ENCODE measurements at places on chromosomes 3 and 15.

DNA sequence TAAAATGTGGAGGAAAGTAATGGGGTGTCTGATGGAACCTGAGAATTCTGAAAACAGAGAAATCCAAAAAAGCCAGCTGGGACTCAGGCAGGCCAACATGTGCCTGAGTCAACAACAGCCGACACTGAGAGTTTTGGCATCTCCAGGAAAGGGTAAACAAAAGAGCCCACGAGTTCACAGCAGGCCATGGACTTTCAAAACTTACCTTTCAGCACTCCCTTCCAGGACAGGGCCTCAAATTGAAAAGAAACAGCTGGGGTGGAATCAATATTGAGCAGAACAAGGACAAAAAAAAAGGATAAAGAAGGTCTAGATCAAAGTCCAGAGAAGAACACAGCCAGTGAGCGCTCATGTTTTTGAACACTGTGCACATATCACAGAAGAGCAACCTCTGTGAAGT, 735.4 kb upstream of the GRM7 start:
- DNase-seq, result no peak

GRCh38 chr3:157921811-157922210, 184.4 kb downstream of the SHOX2 start:
- no peak for DNase-seq

GRCh38 chr3:153885359-153885758, 235.8 kb upstream of the ARHGEF26 start:
- DNase-seq, result no peak

- DNase-seq, result no peak
Observed at GRCh38 chr3:172625404-172625803, 85.5 kb downstream of the NCEH1 start.

DNA sequence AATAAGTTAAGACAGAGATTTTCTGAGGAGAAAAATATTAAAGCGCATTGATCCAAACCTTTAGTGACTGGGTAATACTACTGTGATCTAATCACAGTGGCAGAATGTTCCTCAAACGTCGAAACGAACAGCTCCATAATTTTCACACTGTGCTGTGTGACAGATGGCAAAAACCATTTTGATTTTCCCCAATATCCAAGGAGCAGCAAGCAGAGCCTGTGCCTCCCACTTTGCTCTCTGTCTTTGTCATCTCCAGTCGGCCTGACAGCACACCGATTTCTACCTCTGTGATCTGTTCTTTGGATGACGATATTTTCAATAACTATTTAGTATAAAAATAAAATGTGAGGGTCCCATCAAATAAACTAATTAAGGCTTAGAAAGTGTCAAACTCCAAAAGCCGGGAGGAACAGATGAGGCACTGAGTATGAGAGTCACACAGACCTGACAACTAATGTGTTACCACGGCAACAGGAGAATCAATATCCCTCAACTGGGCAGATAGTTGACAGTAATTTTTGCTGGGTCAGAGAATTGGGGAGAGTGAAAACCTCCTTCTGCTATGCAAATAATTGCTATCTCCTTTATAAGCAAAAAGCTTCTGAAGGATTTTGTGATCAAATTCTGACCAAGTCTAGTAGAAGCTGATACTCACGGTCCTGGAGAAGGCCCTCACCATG, 489.1 kb upstream of the CFAP20DC start:
- no peak for DNase-seq

DNA sequence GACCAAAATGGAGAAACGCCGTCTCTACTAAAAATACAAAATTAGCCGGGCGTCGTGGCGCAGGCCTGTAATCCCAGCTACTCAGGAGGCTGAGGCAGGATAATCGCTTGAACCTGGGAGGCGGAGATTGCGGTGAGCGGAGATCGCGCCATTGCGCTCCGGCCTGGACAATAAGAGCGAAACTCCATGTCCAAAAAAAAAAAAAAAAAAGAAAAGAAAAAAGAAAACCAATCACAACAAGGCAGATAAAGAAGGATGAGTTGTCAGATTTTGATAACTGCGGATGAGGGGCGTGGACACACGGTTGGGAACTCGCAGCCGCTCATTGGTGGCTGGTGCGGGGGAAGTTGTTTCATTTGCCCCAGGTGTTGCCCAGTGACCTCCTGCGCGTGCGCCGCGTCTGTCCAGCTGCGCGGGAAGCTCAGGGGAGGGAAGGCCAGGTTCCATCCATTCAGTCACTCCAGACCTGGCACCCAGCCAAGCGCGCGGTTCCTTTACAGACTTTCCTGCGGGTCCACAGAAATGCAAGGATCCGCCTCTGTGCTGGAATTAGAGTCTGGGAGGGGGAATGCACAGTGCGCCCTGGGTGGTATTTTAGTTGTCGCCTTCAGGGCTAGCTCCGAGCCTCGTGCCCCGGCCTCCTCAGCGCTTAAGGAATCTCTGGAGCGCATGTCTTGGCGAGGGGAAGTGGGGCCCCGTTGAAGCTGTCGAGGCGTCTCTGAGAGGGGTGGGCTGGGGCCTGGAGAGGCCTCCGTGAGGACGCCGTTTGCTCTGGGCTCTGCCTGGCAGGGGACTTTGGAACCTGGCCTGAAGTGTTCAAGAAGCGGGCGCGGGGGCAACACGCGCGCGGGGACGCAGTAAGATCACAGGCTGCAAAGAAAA, 708 bp upstream of the GCHFR start:
- no peak for DNase-seq

- DNase-seq, result no peak
Observed at GRCh38 chr3:87996882-87997281, 61.9 kb downstream of the CGGBP1 start.

- no peak for DNase-seq
Observed at GRCh38 chr3:119664370-119664769, 4.0 kb upstream of the POPDC2 start.

DNA sequence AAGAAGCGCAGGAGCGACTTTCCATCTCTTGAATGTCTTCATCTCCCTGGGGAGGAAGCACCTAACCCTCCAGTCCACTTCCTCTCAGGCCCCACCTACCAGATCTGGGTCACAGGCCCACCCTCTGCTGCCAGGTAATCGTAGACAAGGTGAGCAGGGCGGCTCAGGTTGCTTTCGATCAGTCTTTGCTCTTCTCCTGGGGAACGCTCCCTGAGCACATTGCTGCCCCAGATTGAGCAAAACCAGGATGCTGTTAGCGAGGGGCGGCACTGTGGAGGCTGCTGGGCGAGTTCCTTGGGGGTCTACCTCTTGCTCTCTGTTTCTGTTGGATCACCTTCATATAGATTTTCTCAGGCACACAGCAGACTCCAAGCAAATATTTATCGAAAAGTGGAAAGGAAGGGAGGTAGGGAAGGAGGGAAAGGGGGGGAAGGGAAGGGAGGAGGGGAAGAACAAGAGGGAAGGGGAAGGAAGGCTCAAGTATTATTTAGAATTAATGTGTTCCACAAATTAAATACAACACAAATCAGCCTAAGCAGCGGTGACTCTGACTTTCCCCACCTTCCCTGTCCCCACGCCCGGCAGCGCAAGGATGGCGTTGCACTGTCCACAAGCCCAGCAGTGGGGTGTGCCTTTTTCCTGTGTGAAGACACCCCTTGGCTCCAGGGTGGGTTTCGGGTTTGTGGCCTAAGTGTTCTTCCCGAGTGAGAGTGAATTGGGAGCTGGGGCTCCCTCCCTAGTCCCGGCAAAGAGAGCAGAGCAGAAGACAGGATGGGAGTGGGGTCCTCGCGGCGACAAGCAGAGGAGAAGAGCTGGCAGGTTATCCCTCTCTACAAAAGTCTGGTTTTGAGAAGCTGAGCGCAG, 6.1 kb upstream of the PCSK6 start:
- no peak for DNase-seq

DNA sequence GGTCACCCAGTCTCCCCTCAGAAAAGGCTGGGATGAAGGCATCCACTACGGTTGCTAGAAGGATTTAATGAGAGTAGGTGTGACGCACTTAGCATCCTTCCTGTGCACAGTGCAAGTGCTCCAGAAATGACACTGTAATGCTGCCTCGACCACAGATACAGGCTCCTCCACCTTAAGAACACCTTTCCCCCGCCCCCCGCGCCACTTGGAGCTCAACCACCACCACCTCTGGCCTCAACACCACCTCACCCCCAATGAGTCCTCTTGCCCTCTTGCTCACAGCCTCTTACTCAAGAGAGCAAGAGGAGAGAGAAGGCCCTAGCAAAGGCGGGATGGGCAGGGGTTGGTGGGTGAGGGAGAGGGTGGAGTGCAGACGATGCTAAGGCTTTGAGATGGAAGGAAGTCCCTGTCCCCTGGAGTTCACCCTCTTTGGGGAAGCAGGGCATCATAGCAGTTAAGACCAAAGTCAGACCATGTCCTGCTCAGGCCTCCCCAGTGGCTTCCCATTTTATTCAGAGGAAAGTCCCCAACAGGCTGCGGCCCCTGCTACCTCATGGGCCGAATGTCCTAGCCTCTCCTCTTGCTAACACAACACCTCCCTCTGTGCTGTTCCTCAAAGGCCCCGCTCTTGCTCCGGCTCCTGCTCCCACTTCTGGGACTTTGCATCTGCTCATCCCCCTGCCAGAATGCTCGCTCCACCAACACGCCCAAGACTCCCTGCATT, 8.3 kb downstream of the STARD5 start:
- DNase-seq, result no peak

GRCh38 chr15:47812470-47812999, 95.2 kb downstream of the SEMA6D start:
- no peak for DNase-seq

DNA sequence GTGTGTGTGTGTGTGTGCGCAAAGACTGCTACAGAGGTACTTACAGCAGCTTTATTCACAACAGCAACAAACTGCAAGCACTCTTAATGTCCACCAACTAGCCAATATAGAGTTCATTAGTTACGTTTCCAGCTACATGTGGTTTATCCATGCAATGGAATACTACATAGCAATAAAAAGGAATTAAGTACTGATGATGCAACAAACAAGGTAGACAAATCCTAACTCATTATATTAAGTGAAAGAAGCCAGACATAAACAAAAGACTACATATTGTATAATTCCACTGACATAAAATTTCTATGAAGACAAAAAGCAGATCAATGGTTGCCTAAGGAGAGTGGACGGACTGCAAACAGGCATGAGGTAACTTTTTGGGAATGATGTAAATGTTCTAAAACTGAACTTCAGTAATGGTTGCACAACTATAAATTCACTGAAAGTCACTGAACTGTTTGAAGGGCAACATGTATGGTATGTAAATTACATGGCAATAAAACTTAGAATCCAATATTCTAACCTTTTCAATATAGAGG, 433.7 kb downstream of the SHQ1 start:
- no peak for DNase-seq

- DNase-seq, result no peak
Observed at GRCh38 chr15:78171864-78172472, 22.8 kb downstream of the IDH3A start.

DNA sequence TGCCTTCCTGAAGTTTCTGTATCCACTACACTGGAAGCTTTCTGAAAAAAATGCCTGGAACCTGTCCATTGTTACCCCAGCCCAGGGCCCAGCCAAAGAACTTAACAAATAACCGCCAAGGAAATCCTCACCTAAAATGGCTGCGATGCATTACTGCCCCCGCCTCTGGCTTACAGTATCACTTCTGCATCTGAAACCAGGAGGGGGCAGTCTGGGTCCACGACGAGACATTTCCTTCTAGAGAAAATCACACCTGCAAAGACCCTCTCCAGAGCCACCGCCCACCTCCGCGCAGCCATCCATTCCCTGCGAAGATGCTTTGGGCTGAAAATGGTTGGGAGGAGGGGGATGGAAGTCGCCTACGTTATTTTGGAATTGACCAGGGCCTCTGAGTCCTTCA, 22.4 kb upstream of the CELF6 start:
- no peak for DNase-seq

DNA sequence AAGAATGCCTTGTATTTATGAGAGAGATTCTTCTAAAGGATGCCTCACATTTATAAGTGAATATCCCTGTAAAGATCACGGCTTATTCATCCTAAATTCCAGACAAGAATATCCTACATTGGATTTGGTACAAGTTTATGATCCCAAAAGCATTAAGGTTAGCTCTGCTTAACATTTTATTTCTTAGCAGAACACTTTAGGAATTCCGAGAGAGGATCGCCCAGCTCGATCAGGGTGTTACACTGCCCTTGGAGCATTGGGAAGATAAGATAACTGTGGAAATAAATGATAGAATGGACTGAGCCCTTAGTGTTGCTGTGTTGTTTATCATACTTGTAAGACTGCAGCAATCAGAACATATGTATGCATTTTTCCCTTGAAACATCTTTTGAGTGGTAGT, 223.0 kb upstream of the CDIN1 start:
- no peak for DNase-seq

- no peak for DNase-seq
Observed at GRCh38 chr3:49244581-49245205, 32.3 kb downstream of the C3orf62 start.

DNA sequence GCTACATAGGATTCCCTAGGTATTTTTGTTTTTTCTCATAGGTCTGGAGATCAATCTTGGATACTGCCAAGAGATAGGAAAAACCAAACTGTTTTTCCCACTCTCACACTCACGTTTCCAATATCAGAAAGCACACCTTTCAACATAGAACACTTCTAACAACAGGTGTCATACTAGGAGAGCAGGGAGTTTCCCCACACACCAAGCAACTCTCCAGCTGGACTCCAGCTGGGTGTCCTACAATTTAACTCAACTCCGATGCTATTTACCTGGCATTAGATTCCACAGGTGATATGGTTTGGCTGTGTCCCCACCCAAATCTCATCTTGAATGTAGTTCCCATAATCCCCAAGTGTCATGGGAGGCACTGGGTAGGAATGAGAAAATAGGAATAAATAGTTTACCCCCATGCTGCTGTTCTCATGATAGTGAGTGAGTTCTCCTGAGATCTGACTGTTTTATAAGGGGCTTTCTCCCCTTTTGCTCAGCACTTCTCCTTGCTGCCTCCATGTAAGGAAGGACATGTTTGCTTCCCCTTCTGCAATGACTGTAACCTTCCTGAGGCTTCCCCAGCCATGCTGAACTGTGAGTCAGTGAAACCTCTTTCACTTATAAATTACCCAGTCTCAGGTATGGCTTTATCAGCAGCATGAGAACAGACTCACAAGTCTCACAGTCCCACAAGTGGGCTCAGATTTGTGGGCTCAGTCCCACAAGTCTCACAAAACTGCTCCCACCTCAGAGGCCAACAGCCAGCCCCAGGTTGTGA, 354.5 kb upstream of the THBS1 start:
- DNase-seq, result no peak
